ENCODE measurements at places on chromosomes 6 and 20.

- no peak for DNase-seq
Measured at GRCh38 chr20:35953387-35954199, 709 bp downstream of the SCAND1 start.

- DNase-seq, result no peak
Measured at GRCh38 chr6:126367849-126368248, 27.9 kb downstream of the CENPW start.

DNA sequence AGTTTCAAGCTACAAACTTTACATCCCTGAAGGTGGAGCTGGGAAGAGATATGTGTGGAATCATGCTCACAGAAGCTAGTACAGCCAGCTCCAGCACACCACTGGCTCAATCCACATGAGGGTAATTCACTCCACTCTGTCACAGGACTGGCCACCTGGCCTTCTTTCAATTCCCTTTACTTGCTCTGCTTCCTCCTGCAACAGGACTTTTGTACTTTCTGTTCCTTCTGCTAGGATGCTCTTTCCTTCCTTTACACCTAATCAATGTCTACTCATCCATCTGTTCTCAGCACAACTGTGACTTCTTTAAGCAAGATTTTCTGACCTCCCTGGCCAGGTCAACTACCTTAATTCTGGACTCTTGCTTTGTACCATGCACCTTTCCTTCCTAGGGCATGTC, 39.4 kb upstream of the MYB start:
- no peak for DNase-seq

GRCh38 chr20:50376179-50376887, 133.8 kb upstream of the PTPN1 start:
- no peak for DNase-seq

DNA sequence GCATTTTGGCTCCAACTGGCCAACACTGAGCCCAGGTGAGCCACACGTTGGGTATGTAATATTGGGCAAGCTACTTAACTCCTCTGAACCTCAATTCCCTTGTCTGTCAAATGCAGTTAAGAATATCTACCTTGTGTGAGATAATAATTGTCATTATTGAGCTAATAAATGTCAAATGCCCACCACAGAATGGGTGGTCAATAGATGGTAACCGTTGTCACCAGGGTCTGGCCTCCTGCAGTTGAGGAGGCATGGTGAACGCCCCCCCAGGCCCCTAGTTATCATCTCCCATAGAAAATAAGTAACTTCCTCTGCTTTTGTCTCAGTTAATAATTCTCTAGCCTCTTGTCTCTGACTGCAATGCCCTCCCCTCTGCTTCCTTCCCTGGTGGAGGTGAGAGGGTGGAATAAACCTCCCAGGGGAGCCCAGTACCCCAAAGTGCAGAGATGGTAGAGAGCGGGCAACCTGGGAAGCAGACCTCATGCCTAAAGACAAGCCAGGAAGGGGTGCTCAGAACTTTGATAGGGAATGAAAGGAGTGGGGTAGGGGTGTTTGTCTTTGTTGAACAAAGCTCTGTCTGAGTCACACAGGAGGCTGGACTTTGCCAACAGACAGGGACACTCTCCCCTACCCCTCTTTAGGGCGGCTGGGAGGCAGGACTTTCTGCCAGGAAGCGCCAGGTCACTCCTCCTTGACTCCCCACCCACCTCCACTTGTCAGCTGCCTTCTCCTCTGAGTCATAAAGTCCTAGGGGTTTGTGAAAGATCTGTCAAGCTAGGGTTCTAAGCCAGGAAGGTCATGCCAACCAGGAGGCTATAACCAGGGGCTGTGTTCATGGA, 1.3 kb upstream of the UNC5CL start:
- DNase-seq, result no peak

DNA sequence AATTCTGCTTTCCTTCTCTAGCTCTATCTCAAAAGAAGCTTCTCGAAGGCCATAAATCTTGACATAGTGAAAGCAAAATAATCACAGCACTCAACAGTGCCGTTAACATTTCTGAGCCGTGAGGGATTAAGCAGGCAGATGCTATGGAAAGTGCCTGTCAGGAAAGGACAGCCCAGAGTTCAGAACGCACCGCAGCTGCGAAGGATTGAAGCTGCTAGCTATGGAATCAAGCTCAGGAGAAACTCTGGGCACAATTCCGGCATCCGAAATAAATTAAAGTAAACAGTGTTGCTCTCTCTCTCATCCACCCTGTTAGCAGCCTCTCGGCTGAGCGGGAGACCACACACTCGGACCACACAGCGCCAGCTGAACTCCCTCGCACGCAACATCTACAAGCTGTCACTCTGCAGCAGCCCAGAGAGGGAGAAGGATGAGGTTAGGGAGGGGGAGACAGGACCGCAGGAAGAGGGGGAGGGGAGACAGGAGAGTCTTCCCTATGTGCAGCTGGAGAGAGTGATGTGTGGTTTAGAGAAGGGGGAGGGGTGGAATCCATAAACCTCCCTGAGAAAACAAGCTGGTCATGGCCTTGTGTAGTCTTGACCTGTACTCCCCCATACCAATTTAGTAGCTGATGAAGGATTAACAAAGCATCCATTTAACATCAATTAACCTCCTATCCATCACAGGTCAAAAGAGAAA, 9.0 kb downstream of the EXOC2 start:
- DNase-seq, result peak; percentile 5

- no peak for DNase-seq
Measured at GRCh38 chr6:78484198-78485064, 382.9 kb upstream of the IRAK1BP1 start.

DNA sequence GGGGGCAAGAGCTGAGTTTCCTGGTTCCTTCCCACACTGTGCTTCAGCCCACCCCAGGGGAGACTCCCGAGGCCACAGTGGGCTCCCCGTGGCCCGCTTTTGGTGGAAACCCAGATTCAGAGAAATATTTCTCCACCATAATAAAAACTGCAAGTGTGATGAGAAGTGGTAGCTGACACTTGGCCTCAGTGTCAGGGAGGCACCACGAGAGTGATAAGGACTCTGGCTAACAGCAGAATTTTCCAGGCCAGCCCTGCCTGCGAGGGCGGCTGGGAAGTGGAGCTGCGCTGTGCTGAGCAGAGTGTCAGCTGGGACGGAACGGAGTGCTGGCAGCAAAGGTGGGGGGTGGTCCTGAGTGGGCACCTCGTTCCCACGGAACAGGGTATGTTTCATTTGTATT, 22.5 kb downstream of the SPATA2 start:
- no peak for DNase-seq

DNA sequence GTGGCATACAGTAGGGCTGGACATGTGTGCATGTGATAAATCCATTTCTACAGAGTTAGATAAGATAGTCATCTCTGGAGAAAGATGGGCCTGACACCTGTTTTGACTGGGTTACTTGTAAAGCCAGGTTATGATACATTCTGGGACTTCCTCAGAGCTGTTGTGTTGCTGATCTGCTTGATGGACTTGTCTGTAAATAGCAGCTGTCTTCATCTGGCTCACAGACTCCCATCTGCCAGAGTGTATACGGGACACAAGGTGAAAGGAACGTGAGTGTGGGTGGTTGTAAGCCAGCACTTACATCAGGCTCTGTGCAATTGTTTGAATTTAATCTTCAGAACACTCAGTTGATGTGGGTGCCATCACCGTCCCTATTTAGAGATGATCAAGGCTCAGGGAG, 49.8 kb downstream of the ZDHHC14 start:
- no peak for DNase-seq

- DNase-seq, result no peak
Measured at GRCh38 chr6:73879501-73880293, 183.7 kb downstream of the CD109 start.

DNA sequence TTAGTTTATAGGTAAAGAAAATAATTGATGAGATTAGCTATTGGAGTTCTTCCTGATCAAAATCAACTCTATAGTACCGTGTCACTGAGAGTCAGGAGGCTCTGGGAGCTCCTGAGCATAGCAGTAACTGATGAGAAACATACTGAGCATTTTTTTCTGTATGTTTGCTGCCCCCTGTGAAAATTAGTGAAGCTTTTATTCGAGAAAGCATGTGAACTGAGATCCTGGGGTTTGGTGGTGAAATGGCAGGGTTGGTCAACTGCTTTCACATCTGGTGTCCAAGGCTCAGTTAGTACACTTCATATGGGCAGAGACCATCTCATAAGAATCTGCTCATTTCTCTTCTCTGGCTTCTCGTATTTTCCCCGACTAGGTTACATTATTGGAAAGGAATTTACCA, 4.1 kb upstream of the ABT1 start:
- no peak for DNase-seq

- no peak for DNase-seq
Measured at GRCh38 chr6:124822204-124822613, 140.0 kb upstream of the RNF217 start.

DNA sequence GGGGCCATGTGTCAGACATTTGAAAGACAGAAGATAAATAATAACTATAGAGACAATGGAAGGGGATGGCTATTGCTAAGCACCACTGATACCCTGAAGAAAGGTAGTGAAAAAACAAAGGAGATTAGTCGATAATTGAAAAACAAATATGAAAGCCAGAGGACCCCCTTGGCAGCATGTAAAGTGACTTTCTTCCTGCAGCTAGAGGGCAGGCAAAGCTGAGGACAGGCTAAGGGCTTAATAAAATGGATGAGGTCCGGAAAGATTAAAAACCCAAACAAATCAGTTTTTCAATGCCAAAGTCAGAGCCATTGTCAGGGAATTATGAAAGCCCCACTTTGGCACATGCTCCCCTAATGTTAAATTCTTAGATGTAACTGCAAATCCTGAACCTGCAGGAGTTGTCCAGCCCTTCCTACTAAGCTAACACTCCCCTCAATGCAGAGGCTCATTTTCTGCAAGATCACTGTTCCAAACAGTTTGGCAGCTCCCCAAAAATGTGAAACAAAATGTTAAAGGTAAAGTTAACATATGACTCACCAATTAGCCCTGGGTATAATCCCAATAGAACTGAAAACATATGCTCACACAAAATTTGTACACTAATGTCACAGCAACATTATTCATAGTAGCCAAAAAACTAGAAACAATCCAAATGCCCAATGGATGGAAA, 1177.9 kb downstream of the GRIK2 start:
- no peak for DNase-seq

GRCh38 chr6:36847152-36847551, 7.9 kb upstream of the CPNE5 start:
- no peak for DNase-seq

DNA sequence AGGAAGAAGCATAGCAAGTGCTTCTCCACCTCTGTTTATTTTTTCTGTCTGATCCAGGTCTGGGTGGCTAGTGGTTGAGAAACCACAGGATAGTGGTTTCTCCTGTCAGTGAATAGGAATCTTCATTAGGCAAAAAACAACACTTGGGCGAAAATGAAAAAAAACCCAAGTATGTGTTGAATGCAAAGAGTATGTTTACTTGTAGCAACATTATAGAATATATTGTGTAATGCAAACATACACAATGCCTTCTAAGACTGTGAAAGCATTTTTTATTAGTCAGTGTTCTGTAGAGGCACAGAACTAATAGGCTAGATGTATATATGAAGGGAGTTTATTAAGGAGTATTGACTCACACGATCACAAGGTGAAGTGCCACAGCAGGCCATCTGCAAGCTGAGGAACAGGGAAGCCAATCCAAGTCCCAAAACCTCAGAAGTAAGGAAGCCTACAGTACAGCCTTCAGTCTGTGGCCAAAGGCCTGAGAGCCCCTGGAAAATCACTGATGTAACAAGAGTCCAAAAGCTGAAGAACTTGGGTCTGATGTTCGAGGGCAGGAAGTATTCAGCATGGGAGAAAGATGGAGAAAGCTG, 111.1 kb downstream of the UST start:
- no peak for DNase-seq

DNA sequence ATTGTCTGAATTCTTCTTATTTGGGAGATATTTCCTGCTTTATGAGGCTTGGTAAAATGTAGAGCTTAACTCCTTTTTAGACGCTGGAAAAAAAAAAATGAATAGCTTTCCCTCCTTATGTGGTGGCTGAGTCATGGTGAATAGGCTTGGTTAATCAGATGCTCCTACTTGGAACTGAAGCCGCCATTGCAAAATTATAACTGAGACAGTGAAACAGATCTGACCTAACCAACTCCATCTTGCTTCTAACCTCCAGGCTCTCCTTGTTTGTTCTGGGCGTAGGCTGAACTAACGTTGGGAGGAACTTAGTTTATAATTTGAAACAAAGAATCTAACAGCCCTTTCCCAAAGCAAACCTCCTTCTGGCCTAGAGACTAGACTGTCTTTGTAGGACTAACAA, 43.2 kb upstream of the PLCB4 start:
- no peak for DNase-seq

DNA sequence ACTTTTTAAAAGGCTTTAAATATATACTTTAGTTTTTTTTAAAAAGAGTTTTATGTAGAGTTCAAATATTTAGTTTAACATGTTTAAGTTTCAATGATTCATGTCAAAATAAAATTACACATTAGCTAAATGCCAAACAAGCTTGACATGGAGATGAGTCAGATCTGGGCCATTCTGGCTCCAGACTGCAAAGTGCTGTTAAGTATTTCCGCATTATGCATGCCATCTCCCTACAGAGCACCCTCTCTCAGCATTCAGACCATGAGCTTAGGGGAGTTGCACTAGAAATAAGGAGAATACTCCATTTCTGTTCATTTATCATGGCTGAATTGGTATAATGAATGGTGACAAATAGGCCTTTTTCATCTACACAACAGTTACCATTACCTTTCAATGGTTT, 21.5 kb upstream of the HS3ST5 start:
- no peak for DNase-seq

DNA sequence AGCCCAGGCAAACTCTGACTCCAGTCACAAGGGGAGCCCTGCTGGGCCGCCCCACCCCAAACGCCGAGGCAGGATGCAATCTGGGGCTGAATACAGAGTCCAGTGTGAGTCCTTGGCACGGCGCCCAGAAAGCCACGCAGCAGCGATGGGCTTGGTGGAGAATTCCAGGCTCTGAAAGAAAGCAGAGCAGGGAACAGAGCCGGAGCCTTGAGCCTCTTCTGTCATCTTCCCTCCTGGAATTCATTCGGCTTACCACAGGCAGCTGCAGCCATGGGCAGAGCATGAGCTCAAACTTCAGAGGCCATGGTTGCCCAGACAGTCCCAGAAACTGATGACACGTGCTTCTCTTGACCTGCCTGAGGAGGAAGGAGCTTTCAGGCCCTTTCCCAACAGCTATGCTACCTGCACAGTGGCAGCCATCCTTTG, 441.1 kb upstream of the JARID2 start:
- DNase-seq, result no peak

DNA sequence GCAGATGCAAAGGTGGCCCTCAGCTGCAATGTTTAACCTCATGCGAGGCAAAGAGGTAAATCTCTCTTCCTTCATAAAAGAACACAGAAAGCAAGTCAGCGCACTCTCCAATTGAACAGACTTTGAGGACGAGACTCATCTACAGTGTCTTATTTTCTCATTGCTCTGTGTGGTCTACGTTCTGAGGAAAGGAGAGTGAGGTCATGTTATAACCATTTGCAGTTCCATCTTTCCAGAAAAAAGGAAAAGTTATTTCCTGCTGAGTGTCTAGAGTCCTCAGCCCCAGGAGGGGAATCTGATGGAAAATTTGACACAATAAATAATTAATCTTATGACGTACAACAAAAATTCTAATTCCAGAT, 35.6 kb upstream of the THBS2 start:
- no peak for DNase-seq

All from NCI-H774 (cell line).